Aorta (tissue), 5 donors: ENCODE measurements at places on chromosomes 5 and 9.
A peak's percentile ranks its signal among the peaks of the same experiment; 100 is the strongest.

DNA sequence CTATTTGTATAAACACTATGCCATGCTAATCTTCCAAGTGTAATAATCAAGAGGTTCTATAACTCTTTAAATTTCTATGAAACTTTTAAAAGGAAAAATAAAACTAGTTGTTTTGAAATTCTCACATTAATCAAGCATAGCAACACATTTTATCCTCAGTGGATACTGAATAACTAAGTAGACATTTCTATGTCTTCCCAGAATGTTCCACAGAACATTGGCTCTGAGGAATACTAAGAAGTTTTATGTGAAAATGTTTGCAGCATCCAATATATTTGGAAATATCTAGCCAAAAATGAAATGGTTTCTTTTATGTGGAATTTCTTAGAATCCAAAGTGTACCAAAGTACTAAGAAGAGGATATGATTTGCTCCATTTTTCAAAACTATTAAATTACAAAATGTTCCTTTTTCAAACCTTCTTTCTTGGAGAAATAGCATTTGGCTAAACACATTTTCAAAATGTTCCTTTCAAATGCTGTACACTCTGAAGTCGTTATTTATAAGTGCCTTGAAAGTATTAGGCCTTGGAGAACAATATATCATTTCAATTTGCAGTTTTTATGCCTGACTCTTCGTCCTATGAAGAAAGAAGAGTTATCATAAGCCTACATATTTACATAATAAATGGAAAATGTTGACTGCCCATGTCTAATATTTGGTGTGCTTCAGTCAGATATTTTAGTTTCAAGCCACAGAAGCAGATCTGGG, 175.6 kb upstream of the COX7C start:
- no peak for DNase-seq

DNA sequence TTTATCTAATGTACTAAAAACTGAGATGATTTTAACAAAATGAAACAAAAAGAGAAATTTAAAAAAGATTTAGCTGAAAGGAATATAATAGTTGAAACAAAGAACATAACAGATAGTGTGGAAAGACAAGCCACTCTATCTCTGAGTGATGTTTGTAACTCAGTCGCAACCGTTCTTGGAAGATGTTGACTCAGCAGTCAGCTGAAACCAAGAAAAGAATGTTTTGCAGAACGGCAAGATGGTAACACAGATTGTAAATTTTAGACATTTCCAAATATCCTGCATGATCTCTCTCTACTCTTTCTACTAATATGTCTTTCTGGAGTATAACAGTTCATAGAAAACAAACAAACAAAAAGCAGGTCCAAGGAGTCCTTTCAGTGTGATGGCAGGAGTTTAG, 746.1 kb upstream of the CDH6 start:
- no peak for DNase-seq

DNA sequence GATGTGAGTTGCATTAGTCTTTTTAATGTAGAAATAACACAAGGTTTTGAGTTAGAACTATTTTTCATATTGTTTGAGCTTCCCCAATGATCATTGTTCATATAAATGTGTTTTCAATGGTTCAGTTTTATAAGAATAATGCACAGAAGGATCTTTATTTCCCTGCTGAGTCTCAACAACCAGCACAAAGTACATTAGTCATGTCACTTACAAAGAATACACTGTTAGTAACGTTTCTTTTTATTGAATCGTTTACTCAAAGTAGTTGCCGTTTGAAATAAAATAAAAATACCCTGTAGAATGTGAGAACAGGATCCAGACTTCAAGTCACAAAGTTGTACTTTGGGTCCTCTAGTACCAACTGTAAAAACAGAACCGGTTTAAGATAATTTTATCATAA, 41.5 kb downstream of the ERCC8 start:
- DNase-seq: no peak

DNA sequence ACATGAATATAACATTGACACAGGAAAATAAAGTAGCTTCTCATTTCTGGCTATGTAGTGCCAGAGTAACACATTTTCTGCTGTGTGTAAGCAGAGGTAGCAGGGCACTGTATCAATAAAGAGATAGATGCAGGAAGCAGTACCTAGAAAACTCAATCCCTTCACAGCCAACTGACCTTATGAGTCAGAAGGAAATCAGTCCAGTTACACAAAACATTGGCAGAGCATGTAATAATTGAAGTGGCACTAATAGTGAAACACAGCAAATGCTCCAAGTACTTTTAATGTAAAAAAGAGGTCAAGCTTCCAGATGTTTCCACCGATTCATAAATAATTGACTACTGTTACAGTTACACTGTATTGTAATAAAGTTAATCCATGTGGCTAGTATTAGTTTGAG, 706.6 kb downstream of the EFNA5 start:
- DNase-seq: no peak

DNA sequence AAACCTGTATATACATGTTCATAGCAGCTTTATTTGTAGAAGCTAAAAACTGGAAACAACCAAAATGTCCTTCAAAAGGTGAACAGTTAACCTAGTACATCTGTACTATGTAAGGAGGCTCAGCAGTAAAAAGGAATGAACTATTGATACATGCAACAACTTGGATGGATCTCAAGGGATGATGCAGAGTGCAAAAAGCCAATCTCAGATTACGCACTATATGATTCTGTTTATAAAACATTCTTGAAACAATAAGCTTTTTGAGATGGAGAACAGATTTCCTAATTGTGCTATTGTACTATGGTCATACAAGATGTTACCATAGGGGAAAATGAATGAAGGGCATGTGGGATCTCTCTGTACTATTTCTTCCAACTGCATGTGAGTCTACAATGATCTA, 88.9 kb downstream of the PAM start:
- no peak for DNase-seq

- no peak for DNase-seq
Measured at GRCh38 chr9:134002796-134003195, 10.7 kb upstream of the VAV2 start.

- DNase-seq: no peak
Measured at GRCh38 chr9:90000925-90001324, 396.1 kb downstream of the GADD45G start.

DNA sequence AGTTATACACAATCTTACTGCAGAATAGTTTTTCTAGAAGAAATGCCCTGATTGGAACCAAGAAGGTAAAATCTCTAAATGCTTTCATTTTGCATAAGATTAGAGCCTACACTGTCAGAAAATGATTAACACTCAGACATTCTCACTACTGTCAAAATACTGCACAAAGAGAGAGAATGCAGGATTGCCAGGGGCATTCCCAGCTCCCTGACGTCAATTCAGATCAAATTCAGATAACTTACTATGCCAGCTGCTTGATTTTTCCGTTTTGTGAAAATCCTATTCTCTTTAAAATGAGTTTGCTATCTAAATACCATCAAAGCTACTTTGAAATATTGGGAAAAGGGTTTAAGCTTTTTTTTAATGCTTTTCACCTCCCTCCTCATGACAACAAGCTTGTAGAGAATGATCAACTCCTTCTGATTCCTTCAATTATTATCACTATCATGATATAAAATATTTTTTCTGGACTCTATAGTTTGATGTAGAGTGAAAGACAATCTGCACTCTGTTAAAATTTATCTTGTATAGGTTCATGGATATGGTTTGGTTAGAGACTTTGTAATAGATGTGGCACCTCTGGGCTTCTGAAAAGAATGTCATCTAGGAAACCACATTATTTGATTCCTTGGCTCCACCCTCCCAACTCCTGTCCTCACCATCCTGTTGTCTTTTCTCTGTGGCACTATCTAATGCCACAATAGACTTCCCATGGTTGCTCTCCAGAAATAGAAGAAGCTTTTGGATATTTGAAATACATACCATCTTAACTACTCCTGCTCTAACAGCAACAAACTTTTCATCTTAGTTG, 407.7 kb downstream of the PDE4D start:
- no peak for DNase-seq

DNA sequence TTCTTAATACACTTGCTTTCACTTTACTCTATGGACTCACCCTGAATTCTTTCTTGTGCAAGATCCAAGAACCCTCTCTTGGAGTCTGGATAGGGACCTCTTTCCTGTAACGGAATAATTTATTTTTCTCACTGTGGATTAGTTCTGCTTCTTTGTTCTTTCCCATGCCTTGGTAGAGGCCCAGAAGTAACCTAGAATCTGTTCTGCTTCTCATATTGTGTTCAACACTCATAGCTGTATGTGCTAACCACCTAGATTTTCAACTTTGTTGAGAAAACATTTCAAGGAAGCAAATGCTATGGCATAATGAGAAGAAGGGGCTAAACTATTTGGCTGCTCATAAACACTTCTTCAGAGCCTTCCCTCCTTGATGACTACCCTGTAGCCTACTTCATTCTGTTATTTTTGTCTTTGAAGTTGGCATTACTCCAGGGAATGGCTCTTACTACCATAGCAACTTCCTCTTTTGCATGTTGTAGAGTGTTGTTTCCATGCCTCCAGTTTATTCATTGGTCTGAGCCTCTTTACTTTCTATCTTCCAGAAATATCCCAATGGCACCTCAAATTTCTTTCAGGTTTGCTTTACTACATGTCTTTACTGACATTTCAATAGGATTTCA, 74.3 kb downstream of the KIAA0825 start:
- DNase-seq: no peak

DNA sequence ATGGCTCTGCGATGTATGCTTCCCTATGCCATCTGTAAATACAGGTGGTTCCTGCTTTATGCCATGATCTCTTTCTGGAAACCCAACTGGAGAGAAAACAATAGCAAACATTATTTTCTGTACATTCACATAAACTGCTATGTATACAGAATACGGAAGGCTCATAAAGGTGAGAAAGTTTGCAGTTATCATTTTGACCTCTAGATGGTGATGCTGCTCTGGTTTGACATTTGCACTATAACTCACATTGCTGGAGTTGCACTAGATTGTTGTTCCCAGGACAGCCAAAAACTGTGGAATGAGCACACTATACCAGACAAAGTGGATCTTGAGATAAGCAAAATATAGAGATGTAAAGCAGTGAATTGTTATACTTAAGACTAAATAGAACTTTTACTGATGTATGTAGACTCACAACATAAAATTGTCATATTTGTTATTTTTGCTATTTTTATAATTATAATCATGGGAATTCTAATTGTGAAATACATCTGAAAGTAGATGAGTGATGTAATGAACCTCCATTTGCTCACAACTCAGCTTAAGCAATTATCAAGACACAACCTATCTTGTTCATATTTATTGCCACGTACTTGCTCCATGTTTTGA, 246.5 kb downstream of the PTPRD start:
- no peak for DNase-seq

- DNase-seq: no peak
Measured at GRCh38 chr5:124057724-124058231, 545.8 kb downstream of the CSNK1G3 start.

GRCh38 chr5:94778299-94778698, 159.8 kb downstream of the SLF1 start:
- no peak for DNase-seq

GRCh38 chr9:132942541-132943182, 1.8 kb downstream of the TSC1 start:
- DNase-seq: no peak

DNA sequence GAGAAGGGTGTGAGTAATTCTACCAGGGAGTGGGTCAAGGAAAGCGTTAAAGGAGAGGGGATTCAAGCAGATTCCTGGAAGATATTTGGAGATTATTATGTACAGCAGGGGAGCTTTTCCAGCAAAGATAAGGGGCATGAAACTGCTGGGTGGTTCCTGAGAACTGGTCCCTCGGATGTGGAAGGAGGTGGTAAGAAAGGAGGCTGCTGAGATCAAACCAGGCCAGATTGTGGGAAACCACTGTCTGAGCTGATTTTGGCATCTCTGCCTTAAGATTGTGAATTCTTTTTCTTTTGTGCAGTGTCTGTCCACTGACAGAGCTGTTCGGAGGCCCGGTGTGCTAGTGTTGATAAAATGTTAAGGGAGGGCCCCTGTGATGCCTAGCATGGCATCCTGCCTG, 45.4 kb downstream of the SNX30 start:
- no peak for DNase-seq

- DNase-seq: peak; percentile 55
Measured at GRCh38 chr9:135221576-135221950, 134.1 kb downstream of the OLFM1 start.

DNA sequence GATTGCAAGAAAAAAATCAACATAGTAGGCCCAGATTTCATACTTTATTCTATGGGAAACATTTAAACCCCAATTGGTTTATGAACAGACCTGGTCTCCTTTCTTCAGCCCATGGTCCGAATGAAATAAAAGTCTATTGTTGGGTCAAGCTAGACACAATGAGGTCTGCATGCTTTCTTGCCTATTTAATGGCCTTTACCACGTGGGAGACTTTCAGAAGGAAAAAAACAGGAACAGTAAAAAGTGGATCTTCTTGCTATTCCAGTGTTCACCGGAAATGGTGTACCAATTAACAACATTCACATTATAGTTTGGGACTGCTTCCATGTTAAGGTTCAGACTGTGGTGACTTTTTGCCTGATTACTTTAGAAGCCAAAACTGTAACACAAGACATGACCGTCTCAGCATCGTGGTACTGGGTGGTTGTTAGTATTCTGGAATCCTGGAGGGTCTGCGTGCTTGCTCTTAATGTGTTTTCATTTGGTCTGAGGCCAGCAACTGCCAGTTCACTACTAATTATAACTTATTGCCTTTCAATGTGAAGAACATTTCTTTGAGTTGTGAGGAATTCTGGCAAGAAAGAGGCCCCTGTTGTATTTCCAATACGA, 85.4 kb upstream of the PRRC1 start:
- DNase-seq: no peak

GRCh38 chr5:124583469-124584350, 162.7 kb downstream of the ZNF608 start:
- no peak for DNase-seq

DNA sequence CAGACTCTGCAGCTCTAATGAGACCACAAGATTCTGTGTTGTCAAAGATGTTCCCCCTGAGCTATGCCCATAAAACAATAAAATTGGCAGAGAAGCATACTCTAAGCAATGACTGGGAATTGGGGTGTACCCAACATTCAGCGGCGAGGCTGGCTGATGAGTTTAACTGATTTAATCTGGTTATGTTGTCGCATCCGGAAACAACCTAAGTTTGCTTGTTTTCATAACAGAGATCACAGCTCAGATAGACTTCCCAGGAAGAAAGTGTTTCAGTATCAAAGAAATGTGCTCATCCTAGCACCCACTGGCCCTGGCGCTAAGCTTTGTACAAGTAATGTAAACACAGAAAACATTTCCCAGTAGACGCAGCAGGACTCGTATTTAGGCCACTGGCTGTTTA, 7.4 kb downstream of the SEMA5A start:
- DNase-seq: no peak

DNA sequence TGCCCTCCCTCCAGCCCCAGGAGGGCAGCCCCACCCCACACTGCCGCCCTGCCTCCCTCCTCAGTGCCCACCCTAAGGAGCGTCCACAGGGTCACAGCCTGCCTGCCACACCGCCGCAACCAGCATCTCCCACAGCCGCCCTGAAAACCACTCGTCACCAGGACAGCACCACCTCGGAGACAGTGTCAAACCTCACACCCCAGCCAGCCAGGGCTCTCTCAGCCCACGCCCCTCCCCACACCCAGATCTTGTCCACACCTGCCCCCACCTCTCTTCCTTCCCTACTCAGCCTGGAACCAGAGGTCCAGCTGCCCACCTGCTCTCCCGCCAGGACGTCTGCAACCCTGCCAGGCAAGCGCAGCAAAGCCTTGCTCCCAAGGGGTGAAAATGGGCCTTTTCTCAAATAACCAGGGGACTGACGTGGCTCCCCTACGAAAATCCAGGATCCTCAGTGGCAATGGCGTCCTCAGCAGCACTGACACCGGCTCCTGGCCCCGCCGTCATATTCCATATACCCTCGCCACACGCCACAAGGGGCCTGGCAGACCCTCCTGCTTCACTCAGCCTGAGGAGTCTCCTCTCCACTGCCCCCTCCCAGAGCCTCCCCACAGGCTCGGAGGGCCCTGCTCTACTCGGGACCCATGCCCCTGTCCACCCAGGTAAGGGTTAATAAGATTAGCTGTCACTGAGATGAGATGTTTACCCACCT, 71.0 kb upstream of the ADAMTS2 start:
- DNase-seq: no peak
